ENCODE measurements at places on chromosomes 2 and 18.

GRCh38 chr2:237440819-237441281 lies 26.9 kb upstream of the COL6A3 start:
- DNase-seq: no peak

- DNase-seq: peak; percentile 25
Measured at GRCh38 chr18:21904856-21905255, 164.3 kb downstream of the MIB1 start.

GRCh38 chr18:79962311-79962710 lies 2.1 kb upstream of the HSBP1L1 start:
- no peak for DNase-seq

DNA sequence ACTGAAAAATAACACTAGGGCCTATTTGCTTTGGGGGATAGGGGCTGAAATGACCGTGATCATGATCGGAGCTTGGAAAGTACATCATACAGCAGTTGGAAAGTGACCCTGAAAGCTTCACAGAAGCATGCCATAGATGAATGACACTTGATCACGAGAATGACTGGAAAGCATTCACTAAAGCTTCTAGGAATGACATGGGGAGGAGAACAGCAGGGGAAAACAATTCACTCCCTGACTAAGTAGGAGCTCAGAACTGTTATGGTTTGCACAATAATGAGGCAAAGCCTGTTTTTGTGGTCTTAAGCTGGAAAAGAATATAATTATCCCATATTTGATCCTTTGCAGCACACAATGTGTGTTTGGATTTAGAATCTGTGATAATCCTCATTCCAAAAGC lies 237.5 kb downstream of the NOL4 start:
- no peak for DNase-seq

GRCh38 chr2:49225126-49225525 lies 70.8 kb upstream of the FSHR start:
- DNase-seq: no peak

- no peak for DNase-seq
Measured at GRCh38 chr18:62324181-62324828, 805 bp upstream of the TNFRSF11A start.

DNA sequence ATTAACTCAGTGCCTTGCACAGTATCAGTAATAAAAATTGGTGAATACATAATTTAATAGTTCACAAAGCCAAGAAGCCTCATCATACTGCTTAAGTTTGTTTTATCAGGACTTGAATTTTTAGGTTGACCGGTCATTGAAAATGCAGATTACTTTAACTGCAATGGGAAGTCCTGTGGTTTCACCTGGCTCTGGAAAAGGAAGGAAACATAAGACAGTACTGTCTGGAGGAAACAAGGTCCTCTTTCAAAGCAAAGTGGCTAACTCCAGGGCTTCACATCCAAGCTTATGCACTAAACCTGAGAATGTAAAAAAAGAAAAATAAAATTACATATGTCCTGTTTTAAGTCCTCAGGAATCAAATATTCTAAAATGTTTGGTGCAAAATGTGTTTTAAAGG lies 119.7 kb downstream of the DLGAP1 start:
- no peak for DNase-seq

- peak; percentile 90 for DNase-seq
Measured at GRCh38 chr2:240236217-240237111, 96.0 kb upstream of the OTOS start.

DNA sequence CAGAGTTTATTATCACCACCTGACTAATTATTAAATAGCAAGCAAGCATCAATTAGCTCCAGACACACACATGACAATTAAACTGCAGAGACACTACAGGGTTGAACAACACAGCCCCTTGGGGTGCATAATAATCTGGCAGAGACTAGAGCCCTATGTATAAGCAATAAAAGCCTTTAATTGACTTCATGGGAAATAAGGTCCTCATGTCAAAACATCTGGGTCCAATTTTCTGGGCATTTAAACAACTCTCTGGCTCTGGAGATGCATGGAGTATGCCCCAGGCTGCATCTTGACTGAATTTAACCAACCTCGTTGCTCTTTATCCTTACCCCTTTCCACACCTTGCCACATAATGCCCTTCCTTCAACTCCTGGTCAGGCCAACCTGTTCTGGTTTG lies 270.7 kb upstream of the THUMPD2 start:
- peak; percentile 43 for DNase-seq
